RPMI8226 (cell line): ENCODE measurements at places on chromosomes 1 and 21.

DNA sequence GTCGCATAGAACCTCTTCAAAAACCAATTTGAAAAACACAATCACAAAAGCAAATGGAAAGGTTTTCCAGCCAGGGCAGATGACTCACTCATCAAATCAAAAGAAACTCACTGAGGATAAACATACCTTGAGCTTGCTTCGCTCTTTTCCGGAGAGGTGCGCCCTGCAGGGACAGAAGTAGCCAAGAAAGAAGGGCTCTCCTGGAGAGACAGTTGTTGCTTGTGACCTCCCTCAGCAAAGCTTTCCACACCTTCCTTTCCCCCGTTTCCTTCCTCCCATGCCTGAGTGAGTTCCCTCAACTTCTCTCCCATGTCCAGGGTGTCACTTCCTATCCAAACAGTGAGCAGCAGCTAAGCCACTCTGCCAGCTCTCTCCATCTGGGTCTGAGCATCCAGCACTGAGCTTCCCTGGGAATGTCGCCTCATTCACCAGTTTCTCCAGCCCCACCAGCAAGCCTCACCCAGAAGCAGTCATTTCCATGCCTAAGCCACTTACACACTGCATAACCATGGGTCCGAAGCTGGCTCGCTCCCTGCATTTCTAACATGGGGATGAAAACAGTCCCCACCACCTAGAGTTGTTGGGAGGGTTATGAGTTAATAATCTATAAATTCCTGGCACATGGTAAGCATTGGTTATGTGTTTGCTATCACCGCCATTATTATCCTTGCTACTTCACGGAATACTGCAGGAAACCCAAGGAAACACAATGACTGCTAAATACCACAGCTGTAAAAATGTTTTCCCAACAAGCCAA, 75.0 kb downstream of the PTPN14 start:
- DNase-seq: no peak

DNA sequence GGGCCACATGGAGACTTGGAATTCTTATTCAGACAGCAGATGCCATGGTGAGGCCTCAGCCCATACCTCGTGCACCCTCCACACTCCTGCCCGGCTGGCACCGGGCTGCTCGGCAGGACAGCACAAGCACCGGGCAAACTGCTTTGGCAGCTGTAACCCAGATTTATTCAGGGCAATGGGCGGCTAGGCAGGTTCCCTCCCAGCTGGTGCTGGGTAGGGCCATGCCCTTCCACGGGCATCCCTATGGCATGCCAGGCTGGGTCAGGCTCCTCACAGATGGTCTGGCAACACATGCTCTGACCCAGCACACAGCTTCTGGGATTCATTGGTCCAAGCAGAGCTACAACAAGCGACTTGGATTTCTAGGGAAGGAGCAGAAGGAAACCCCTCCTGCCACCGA, 53.4 kb downstream of the ATP1A1 start:
- no peak for DNase-seq

GRCh38 chr1:54743416-54744226, 20.7 kb downstream of the PARS2 start:
- DNase-seq: no peak

DNA sequence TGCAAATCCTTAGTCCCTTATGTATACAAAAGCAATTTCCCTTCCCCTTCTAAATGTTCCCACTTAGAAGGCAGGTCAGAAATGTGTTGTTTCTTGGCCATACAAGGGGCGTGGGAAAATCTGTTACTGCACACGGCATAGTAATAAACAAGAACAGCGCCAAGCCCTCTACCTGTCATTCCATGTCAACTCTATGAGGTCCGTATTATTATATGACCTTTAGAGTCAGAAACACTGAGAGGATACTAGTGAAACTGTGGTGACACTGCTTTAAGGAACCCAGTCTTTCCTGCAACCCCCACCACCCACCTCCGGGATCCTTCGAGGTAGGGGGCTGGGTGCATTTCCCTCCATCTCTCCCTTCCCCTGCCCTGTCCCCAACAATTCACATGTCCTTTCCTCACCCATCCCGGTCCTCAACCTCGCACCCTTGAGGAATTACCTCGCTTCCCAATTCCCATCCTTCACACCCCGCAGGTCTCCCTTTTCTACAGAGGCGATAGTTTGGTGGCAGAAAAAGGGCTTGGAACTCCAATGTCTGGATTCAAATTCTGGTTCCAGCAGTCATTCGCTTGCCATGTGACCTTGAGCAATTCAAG, 647 bp downstream of the SDHB start:
- DNase-seq: peak; percentile 31

DNA sequence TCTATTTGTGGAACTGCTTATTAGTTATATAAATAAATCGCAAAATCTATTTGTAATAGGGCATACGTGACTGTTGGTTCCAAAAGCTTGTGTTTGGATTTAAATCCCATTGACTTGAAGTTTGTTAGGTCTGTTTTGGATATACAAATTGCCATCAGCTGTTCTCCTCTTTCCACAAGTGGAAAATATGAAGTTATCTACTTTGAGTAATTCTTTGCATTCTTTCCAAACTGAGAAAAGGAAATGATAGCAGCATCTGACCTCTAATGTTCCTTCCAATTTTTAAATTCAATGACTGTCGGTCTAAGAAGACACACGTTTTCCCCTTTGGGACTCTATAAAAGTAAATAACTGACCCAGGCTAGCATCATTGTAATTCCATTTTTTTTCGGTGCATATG, 165.7 kb upstream of the SGIP1 start:
- DNase-seq: no peak
